Umbilical cord (tissue), 2 donors: ENCODE measurements at places on chromosomes 6 and 20. TPM values are rescaled to one million over a fixed set of nuclear protein-coding genes. Genes with fewer than 3 reads are reported as not detected.

DNA sequence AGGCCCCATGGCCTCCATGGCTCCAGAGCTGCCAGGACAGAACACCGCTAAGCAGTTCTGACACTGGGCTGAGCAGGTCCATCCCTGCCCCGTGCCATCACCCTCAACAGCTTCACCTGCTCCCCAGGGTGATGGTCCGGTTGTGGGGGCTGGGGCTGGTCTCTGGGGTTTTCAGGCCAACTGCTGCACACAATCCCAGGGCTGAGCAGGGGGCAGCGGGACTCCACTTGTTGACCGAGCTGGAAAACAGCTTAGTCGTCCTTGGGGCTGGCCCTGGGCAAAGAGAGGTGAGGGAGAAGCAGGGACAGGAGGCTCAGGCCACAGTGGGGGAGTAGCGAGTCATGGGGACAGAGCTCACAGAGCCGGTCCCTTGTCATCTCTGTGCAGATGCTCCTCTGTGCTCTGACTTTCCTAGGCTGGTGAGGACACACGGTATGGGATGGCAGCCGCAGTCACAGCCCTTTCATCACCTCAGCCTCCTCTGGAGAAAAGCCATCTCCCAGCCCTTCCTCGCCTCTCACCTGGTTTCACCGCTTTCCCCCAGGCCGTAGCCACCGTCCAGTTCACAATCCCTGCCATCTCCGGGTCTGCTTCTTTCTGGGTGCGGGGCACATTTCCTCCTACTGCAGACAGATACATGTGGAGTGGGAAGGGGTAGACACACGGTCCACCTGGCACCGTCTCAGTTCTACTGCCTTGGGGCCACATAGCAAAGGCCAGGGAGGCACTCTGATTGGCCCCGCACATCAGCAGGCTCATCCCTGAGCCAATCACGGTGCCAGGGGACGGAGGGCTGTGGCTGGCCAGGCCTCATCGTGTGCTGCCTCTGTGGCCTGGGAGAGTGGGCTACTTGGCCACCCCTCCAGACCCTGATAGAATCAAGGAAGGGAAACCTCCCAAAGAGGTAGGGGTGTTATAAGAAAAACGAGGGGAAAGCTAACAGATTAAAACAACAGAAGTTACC, 19.1 kb downstream of the MDFI start:
- no peak for DNase-seq

DNA sequence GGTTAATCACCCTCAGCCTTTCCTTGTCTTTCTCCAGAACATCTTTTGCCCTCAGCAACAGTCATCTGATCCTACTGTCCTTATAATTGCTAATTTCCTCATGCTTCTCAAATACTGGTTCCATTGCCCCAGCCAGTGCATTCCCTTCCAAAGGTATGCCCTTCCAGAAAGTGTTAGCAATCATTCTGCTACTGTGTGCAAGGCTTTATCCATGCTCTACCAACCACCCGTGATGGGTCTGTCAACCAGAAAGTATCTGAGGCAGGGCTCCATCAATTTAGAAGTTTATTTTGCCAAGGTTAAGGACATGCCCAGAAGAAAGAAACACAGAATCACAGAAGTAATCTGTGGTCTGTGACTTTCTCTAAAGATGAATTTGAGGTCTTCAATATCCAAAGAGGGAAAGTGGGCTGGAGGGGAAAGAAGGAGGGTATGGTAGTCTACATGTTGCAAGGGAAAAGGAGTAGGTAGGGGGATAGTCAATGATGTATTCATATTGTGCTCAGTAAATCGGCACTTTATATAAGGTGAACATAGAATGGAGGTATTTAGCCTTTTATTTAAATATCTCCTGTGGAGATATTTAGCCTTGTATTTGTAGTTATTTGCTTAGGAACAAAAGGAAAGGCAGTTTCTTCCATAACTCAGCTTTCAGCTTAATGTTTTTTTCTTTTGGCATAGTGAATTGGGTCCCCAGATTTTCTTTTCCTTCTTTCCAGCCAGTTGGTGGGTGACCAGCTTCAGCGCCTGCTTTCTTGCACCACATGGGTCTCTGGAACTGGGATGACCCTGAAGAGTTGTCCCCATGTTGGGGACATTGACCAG, 35.2 kb upstream of the PAQR8 start:
- no peak for DNase-seq

DNA sequence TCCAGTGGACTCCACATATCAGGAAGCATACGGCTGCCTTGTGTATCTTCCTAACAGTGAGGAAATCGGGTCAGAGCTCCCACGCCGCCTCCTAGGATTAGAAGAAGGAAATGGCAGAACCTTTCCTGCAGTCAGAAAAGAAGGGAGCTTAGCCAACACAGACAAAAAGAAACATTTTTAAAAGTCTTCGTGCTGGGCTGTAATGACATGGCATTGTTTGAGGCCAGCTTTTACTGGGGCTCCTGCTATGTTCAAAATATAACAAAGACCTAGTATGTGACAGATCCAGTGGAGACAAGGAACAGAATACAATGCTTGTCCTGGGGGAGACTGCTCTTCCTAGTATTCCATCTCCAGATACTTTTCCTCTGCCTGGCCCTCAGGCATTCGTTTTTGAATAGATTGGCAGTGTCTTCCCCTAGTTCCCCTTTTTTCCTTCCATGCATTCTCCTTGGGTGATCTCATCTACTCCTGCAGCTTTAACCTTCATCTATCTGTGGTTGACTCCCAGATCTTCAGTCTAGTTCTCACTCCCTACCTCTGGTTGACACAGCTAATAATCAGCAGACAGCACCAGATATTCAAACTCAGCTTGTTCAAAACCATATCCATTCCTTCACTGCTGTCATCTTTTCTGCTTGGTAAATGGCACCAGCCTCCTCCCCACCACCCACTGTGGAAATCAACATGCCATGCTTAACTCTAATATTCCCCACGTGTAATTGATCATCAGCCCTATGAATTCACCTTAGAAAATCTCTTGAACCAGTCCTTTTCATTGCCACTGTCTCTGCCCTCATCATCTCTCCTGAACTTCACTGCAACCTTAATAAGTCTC, 94.5 kb upstream of the VSTM2L start:
- DNase-seq = no peak

Gene C6orf163
- 4.3 TPM for total RNA-seq

- no peak for DNase-seq
Observed at GRCh38 chr20:57559289-57559634, 1.6 kb upstream of the PCK1 start.
